ENCODE measurements at places on chromosomes 1 and 21.

DNA sequence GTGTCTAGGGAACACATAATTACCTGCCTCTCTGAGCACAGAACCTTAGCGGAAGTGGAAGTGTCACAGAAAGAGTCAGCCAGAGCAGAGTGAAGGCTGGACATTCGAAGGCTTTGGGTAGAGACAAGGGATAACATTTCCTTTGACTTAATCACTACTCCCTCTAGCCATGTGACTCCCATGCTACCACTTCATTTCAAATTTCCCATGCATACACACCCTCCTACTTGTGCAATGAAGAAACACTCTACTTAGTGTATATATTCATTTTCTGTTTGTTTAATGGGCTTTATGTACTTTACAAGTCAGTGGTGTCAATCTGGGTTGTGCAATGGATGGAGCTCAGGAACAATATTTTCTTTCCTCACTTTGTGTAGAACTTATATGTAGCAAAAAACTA is 6.9 kb downstream of the ANKRD35 start:
- no peak for DNase-seq

- no peak for DNase-seq
Measured at GRCh38 chr1:155951753-155952504, 10.5 kb downstream of the RXFP4 start.

- DNase-seq = no peak
Measured at GRCh38 chr21:41823166-41823565, 56.0 kb downstream of the PRDM15 start.

- peak; percentile 34 for DNase-seq
Measured at GRCh38 chr21:42063571-42064521, 7.3 kb upstream of the UMODL1 start.

- DNase-seq = no peak
Measured at GRCh38 chr1:166258017-166258416, 91.2 kb upstream of the FAM78B start.

DNA sequence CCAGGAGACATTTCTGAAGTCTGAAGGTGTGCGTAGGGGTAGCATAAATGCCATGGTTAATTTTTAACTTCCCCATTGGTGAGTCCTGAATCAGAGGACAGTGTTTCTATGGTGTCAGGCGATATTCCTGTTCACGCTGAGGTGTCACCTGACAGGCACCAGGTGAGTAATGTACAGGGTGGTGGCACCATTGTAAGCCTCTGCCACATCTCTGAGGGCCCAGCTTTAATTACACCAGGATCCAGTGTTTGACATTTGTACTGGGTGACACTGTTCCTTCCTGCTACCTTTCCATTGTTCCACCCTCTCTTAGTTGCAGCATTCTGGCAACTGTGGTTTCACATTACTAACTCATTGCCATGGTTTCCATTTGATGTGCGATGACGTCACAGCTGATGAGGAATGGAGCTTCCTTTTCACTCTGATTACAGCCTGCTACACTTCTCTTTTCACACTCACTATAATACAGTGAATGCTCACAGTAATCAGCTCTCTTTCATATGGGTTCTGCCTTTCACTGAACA is 40.6 kb upstream of the MARK1 start:
- no peak for DNase-seq

DNA sequence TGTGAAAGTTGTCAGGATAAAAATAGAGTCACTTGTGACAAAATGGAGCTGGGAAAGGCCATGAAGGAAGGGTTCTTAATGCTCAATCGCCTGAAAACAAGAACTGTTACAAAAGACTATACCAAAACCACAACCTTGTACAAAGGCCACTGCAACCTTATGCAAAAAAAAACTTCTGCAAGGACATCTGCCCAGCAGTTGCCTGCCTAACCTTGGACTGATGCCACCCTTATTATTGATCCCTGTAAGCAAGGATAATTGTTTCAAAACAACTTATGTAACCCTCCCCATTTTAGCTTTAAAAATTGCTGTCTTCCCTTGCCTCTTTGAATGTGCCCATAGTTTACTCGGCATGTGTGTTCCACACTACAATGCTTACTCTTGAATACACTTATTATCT is 5.7 kb downstream of the ALG14 start:
- DNase-seq = no peak

- DNase-seq = no peak
Measured at GRCh38 chr1:208850442-208850841, 606.3 kb upstream of the PLXNA2 start.

DNA sequence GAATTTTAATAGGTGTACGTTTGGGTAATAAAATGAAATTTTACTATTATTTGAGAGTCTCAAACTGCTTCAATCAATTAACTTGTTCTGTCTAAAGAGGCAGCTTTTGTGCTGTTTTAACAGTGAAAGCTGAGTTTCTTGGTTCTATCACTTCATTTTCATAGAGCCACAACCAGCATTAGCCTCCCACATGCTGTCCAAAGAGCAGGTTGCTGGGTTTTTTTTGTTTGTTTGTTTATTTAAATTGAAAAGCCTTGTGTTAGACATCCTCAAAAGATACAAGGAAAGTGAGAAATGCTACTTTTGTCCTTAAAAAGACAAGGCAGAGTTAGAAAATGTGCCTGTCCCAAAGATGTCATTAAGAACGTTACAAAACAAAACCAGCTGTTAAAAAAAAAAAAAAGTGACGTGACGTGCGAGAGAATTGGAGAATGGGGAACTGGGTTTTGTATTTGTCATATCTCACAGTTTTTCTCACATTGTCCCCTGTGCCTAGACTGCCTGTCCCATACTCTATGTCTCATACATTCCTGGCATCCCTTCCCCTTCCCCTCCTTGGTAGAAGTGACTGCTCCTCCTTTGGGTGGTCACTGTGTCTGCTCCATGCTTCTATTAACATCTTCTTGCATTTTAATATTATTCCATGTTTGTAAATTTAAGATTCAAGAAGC is 63.1 kb upstream of the CD34 start:
- no peak for DNase-seq

GRCh38 chr1:93448292-93448982 is 519 bp downstream of the FNBP1L start:
- peak; percentile 11 for DNase-seq

DNA sequence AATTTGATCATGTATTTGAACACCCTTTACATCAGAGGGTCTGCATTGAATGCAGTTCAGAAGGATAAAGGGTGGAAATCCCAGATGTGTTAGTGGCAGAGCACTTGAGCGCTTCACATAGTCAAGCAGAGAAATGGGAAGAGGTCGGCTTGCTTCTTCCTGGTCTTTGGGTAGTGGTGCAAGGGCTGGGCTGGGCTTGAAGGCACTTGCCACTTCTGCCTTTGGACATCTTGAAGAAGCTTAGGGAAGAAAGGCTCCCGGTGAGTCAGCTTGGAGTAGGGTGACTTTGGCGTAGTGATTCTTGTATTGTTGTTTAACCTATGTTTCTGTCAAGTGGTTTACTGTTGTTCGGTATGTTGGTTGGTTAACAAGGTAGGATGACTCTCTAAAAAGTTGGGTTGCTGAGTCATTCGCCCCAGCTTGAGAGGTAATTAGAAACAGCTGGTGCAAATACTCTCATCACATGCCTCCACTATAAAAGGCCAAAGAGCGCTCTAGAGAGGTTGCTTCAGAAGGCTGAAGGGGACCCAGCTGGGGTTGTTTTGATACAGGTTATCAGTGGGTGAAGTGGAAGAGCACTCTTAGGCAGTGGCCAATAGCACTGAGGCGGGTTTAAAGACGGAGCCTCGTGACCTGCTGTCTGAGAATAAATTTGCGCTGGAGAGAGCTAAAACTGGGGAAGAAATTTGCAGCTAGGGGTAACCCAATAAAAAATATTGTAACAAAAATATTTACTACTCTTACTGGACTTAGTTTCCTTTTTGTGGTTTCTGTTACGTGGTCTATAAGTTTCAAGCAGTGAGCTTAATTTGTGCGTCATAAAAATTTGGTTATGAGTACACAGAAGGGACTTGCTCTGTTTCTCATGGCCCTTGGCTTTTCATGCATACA is 1.4 kb downstream of the BACH1 start:
- no peak for DNase-seq

DNA sequence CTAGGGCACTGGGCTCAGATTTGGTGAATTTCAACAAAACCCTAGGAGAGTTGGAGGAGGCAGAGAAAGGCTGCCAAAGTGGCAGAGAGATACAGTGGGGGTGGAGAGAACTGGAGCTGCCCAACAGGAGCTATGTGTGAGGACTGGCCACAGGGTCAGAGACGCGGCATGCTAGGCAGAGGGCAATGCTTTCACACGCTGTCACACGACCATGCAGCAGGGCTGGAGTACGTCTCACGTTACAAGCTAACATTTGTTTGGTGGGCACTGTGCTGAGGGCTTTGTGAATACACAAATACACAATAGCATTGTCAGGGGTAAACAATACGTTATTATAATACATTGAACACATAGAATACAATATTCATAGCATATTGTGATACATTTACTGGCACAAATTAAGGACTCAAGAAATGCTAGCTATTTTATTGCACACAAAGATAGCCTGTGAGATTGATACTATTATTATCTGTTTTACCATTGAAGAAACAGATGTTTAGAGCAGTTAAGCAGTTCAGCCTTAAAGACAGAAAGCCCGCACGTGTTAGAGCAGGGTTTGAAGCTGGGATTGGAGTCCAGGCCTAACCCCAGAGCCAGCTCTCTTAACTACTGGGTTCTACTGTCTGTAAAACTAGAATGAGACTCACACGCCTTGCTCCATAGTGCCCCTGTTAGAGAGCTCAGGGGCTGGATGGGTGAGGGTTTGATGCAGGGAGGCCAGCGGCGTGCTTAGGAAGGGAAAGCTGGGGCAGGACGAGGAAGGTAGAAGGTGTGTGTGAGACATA is 4.5 kb downstream of the RAB7B start:
- no peak for DNase-seq

DNA sequence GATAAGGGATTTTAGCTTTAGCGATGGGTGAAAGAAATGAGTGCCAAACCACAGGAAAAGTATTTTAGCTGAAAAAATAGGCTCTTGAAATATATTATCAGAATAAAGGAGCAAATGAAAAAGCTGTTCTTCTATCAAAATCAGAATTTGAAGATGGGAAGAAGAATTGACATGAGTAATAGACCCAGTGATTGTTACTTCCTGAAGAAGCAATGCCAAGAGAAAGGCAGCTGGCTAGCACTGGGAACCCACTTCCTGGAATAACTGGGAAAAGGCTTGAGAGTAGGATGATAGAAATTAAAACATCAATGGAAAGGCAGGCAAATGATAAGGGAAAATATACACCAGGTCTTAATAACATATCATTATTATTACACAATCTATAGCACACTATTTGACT is 29.9 kb upstream of the LYPLAL1 start:
- DNase-seq = no peak
